ENCODE measurements at places on chromosomes 13 and 19. TPM values are rescaled to one million over a fixed set of nuclear protein-coding genes. Genes with fewer than 3 reads are reported as not detected.
A peak's percentile ranks its signal among the peaks of the same experiment; 100 is the strongest.

CILP2 gene
- polyA plus RNA-seq: 0.56 TPM

DPF1 gene
- not detected for polyA plus RNA-seq

PGLYRP1 gene
- polyA plus RNA-seq: not detected

DNA sequence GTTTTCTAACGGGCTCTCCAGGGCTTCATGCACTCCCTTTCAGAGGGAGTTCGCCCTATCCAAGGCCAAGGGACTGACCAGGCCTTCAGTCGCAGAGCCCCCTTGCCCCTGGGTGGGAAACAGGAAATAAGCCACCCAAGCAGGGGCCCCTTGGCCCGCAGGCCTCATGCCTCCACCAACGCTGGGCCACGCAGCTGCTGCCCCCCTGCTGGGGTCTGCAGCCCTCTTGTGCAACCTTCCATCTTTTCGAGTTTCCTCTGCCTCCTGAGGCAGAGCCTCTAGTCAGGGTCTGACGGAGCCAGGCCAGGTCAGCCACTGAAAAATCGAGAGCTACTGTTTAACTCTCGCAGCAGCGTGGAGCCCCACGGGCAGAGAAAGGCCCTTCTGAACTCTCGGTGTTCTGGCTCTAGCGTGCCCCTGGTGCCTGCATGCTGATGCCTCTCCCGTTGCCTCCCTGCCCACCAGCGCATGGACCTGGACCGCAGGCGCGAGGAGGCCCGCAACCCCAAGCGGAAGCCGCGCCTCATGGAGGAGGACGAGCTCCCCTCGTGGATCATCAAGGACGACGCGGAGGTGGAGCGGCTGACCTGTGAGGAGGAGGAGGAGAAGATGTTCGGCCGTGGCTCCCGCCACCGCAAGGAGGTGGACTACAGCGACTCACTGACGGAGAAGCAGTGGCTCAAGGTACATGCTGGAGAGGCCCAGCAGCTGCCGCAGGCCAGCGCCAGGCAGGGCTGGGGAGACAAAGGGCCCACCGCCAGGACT, 54.6 kb upstream of the LDLR start:
- no peak for DNase-seq

DNA sequence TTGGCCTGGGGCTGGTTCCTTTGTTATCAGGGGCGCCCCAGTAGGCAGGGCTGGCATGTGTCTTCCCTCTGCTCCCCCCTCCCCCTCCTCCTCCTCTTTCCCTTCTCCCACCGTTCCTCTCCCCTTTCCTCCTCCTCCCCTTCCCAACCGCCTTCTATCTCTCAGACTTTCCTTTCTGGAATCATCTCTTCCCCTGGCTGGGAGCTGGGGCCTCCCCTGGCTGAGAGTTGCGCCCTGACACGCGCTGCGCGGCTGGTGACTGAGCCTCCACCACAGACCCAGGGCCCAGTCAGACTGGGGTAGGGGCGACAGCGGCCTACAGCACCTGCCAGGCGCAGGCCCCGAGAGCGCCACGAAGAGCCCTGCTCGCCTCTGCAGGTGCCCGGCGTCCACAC, 2.8 kb downstream of the PNMA8B start:
- DNase-seq: no peak

DNA sequence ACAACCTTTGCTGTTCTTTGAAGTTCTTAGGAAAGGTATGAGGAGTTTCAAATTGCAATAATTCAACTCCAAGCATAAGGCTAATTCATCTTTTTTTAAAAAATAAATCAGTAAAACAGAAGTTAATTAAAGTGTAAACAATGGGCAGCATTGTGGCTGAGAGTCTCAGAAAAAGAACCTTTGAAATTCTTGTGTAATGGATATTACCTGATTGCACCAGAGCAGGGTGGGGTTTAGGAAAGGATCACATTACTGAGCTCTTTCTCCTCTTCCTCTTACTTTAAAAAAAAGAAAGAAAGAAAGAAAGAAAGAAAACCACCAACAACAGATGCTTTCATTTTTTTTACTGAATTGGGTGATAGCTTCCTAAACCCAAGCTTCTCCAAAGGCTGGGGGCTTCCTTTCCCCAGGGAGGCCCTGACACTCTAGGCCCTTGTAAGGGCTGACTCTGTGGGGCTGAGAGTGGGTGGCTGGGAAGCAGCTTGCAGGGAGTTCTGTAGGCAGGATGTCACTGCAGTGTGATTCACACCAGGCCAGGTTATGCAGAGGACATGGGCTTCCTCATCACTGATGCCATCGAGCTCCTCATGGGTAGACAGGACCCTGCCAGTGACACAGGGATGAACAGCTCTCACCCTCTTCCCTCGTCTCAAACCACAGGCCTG, 564.5 kb downstream of the FGF9 start:
- DNase-seq: no peak

GRCh38 chr13:30715837-30716236, 19.5 kb upstream of the ALOX5AP start:
- no peak for DNase-seq

DNA sequence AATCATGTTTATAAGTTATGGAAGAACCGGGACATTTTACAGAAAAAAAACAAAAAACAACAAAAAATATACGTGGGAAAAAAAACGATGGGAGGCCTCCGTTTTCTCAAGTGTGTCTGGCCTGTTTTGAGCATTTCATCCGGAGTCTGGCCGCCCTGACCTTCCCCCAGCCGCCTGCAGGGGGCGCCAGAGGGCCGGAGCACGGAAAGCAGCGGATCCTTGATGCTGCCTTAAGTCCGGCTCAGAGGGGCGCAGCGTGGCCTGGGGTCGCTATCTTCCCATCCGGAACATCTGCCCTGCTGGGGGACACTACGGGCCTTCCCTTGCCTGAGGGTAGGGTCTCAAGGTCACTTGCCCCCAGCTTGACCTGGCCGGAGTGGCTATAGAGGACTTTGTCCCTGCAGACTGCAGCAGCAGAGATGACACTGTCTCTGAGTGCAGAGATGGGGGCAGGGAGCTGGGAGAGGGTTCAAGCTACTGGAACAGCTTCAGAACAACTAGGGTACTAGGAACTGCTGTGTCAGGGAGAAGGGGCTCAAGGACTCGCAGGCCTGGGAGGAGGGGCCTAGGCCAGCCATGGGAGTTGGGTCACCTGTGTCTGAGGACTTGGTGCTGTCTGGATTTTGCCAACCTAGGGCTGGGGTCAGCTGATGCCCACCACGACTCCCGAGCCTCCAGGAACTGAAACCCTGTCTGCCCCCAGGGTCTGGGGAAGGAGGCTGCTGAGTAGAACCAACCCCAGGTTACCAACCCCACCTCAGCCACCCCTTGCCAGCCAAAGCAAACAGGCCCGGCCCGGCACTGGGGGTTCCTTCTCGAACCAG, 1.8 kb upstream of the APOE start:
- DNase-seq: peak; percentile 71

GRCh38 chr19:5667751-5668271, 12.5 kb downstream of the MICOS13 start:
- DNase-seq: no peak

DNA sequence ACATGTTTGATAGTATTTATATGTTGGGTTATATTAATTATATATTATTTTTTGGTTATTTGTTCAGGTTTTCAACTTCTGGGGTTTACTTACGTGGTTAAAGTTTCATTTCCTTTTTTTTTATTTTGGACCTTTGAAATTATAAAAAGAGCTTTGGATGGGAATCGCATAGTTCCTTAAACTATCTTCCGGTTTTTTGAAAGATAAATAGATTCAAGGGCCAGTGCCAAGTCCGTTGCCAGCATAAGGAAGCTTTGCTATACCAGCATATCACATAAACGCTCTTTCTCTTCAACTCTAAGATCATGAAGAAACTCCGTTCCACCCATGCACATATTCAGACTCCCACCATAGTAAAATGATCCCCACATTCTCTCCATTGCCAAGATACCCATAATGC, 7.4 kb upstream of the OXGR1 start:
- no peak for DNase-seq

Measured in naive thymus-derived CD8-positive, alpha-beta T cell (primary cell).